ENCODE measurements at places on chromosomes 16 and 17.

DNA sequence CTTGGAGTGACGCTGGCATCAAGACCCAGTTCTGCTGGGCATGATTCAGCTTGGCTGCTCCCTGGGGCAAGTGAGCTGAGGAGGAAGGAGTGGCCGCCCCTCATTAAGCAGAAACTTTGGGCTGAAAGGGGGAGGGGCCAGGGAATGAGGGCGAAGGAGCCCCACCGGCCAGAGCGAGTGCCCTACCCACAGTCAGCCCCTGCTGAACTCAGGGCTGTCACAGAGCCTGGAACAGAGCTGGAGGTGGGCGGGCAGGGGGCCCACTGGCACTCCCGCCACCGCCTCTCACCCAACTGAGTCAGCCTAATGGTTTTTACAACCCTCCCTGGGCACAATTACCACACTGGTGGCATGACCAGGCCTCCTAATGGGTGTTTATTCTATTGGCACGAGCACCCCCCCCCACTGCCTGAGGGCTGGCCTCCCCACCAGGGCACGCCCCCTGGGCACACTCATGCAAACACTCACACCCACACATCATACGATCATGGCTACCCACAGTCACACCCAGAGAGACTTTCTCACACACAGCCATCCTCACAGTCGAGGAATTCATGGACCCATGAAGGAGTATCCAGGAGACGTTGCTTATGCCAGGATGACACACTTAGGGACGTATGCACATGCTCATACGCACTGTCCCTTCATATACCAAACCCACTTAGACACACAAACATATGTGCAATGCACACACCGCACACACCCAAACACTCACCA, 19.2 kb downstream of the UNC119 start:
- DNase-seq, result no peak

GRCh38 chr16:72785171-72785570, 262.8 kb downstream of the ZFHX3 start:
- no peak for DNase-seq

DNA sequence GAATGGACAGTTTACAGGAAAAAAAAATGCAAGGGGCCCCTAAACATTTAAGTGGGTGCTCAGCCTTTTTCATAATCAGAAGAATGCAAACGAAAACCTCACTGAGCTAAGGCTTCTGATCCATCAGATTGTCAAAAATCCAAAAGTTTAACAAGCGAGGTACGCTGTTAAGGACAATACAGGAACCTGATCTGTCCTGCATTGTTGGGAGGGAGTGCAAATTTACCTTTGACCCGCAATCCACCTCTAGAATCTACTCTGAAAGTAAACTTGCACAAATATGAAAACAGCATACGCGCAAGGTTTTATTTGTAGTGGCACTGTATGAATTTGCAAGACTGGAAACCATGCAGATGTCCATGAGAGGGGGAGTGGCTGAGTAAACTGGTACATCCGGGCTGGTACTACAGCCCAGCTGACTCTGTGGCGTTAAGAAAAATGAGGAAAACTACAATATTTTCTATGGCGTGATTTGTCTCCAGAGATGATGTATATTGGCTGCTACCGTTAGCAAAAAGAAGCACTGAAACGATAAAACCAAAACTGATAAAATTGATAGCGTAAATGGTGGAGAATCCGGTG, 28.8 kb upstream of the ST6GALNAC1 start:
- no peak for DNase-seq

- DNase-seq, result no peak
These were observed 68.8 kb downstream of the KATNIP start for GRCh38 chr16:27618606-27619327.

DNA sequence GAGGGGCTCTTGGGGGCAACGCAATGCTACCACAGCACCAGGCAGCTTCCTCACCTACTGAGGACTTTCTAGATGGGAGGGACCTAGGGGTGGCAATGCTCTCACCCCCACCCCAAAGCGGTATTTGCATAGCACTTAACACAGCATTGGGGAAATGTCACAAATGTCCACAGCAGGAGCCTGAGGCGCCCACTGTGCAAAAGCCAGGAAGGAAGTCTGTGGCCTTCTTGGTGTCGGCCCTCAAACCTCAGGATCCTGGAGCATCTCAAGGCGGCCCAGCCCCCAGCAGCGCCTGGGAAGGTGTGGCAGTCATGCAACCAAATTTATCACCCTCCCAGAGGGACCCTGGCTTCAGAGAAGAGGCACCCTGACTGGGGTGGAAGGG, 45.3 kb downstream of the WNT3 start:
- peak; percentile 78 for DNase-seq

GRCh38 chr17:38703742-38704605, 1.1 kb upstream of the MLLT6 start:
- DNase-seq, result peak; percentile 87

DNA sequence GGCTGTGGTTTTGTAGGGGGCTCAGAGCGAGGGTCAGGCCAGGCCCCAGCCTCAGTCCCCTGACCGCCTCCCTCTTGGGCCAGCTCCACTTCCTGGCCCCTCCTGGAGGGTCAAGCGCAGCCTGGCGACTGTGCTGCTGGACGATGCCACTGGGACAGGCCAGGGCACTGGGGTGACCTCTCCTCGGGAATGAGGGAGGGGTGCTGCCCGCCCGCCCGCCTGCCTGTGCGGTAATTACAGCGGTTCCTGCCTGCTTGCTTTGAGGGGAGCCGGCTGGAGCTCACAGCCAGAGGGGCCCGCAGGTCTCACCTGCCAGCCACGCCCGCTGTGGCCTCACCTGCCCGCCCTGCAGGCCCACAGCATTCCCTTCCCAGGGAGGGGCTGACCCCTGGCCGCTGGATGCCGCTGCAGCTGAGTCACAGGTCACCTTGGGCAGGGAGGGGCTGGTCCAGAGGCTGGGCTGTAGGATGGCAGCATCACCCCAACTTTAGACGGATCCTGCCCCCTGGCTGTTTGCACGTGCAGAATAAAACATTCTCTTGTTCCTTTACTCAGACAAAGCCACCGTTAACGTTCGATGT, 76.7 kb upstream of the CBX4 start:
- no peak for DNase-seq

GRCh38 chr16:12461201-12461600, 342.5 kb downstream of the CPPED1 start:
- DNase-seq, result no peak

DNA sequence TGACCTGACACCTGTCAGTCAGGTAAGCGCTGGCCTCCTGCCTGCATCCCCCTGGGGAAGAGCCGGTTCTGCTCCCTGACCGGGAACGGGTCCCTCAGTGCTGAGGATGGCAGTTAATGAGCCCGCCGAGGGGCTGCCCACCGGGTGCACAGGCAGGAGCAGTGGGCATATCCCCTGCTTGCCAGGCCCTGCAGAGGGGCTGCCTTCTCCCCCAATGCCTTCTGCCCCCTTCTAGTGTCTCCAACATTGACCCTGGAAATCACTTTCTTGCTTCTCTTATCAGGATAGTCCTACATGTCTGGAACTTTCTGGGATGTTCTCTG, 388.5 kb downstream of the SEC14L1 start:
- DNase-seq, result no peak

GRCh38 chr16:2047330-2048115, at the start of the genes NTHL1 and TSC2:
TSS of gene NTHL1 (minus strand) at chr16:2047834. CDS start at chr16:2047823, 11 bp downstream.
TSS of gene TSC2 (plus strand) at chr16:2047985. CDS start at chr16:2048616, 631 bp downstream.
- peak; percentile 97 for DNase-seq

- no peak for DNase-seq
These were observed 194.5 kb downstream of the SOX9 start for GRCh38 chr17:72315122-72315913.

GRCh38 chr17:55959756-55960155, 193.5 kb upstream of the ANKFN1 start:
- DNase-seq, result no peak

DNA sequence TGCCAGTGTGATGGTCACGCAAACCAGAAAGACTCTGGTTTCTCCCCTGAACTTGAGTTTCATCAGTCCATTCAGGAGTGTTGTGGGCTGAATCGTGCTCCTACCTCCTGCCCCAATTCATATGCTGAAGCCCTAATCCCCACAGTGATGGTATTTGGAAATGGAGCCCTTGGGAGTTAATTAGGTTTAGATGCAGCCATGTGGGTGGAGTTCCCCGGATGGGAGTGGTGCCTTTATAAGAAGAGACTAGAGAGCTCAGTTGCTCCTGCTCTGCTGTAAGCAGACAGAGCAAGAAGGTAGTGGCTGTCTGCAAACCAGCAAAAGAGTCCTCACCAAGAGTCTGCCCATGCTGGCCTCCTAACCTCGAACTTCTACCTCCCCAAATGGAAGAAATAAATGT, 160.3 kb upstream of the DYNLRB2 start:
- DNase-seq, result no peak

DNA sequence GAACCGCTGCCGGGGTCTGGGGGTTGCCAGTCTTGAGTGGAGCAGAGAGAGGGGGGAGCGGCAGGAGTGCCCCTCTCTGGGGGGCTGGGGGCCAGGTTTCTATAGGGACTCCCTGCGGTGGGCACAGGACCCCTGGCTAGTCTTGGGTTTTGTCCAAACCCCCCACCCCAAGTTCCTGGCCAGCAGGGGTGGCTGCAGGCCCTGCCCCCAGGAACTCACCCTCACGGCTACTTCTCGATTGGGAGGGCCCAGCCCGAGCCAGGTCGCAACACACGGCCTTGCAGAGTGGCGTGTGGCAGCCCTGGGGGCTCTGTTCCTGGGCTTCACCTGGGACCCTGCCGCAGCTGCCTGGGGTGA, 601 bp downstream of the CDH15 start:
- DNase-seq, result no peak
